ENCODE measurements at places on chromosomes 2 and 18. TPM values are rescaled to one million over a fixed set of nuclear protein-coding genes. Genes with fewer than 3 reads are reported as not detected.

NTSR2 gene
- not detected for total RNA-seq

SLC23A3 gene
- 0.76 TPM for total RNA-seq

KHK gene
- 5.9 TPM for total RNA-seq

LRRTM4 gene
- 0.03 TPM for total RNA-seq

Measured in HT1080 (cell line).